Activated naive CD4-positive, alpha-beta T cell treated with anti-CD3 and anti-CD28 coated beads for 36 hours (primary cell): ENCODE measurements at places on chromosomes 7 and 10. TPM values are rescaled to one million over a fixed set of nuclear protein-coding genes. Genes with fewer than 3 reads are reported as not detected.
A peak's percentile ranks its signal among the peaks of the same experiment; 100 is the strongest.

- no peaks in the 10 kb centered on the region for H3K27me3 ChIP-seq
- no peak for DNase-seq
- H3K4me1 ChIP-seq: peaks cover 50% of the 10 kb centered on the region
- peaks cover 33% of the 10 kb centered on the region for H3K36me3 ChIP-seq
- H3K4me3 ChIP-seq: peak overlapping the region; percentile 93
Observed at GRCh38 chr7:139361523-139361922, 1.8 kb downstream of the LUC7L2 start.

Gene CPXM2
- not detected for total RNA-seq

DNA sequence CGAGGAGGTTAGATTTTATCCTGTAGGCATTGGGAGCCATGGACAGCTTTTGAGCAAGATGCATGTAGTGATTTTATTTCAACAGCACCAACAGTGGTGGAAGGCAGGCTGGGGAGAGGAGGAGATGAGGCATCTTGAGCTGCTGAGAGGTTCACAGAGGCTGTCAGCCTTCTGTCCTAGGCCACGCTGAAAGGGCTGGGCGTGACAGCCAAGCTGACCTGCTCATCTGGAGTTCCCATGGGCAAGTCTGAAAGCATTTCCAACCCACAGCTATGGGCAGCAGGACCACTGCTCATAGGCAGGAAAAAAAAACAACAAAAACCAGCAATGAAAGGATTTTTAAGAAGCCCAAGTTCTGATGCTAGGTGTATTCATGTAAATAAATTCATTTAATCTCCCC is 7.7 kb downstream of the NEURL1 start:
- H3K36me3 ChIP-seq: no peaks in the 10 kb centered on the region
- H3K27ac ChIP-seq: no peak overlapping the region
- peaks cover 20% of the 10 kb centered on the region for H3K4me1 ChIP-seq
- no peak overlapping the region for H3K4me3 ChIP-seq
- no peak for DNase-seq

GRCh38 chr10:101489355-101489754 is 98.7 kb downstream of the POLL start:
- no peaks in the 10 kb centered on the region for H3K4me1 ChIP-seq
- no peaks in the 10 kb centered on the region for H3K27me3 ChIP-seq
- H3K36me3 ChIP-seq: no peaks in the 10 kb centered on the region
- H3K4me3 ChIP-seq: no peak overlapping the region
